ENCODE measurements at places on chromosomes 3 and 15. TPM values are rescaled to one million over a fixed set of nuclear protein-coding genes. Genes with fewer than 3 reads are reported as not detected.

Gene CXCR6
- total RNA-seq, result not detected

Gene NANOGP8
- total RNA-seq, result not detected

Gene LCMT2
- 4.7 TPM for total RNA-seq

Gene RTP1
- not detected for total RNA-seq

Gene CFAP92
- total RNA-seq, result not detected

Gene AKAP13
- 42.8 TPM for total RNA-seq

Gene PLA2G4E
- total RNA-seq, result not detected

Gene ANKRD63
- total RNA-seq, result not detected

Gene MFGE8
- total RNA-seq, result 83.4 TPM

Gene GPR62
- 0.02 TPM for total RNA-seq

Gene HRH1
- total RNA-seq, result 13.9 TPM

Gene WDR48
- total RNA-seq, result 20.0 TPM

Gene SI
- not detected for total RNA-seq

Gene SST
- 0.94 TPM for total RNA-seq

Gene RAB6B
- total RNA-seq, result 0.62 TPM

Gene TM6SF1
- total RNA-seq, result 1.1 TPM

Gene GOLGA6L9
- total RNA-seq, result 0.12 TPM

Gene DNAH1
- 0.02 TPM for total RNA-seq

Gene MCF2L2
- not detected for total RNA-seq

Measured in M059J (cell line).